KBM-7 (cell line): ENCODE measurements at places on chromosomes 5 and 9.

- no peak for DNase-seq
These were observed 265.3 kb downstream of the DOCK8 start for GRCh38 chr9:479971-480350.

DNA sequence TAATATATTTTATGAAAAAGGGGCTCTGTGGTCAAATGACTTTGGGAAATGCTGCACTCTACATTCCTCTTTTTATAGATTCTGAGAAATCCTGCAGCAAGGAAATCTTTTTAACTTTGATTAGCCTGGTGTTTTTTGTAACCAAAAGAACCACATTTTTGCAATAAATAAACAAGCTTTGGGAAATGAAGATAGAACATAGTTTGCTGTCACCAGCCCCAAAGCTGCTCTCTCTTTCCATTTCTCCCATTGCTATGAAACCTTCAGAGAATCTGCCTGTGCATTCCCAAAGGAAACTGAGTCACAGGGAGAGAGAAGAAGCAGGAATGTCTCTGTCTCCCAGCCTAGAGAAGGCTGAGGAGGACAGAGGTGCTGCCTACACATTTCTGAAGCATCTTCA is 59.0 kb downstream of the COL15A1 start:
- no peak for DNase-seq

DNA sequence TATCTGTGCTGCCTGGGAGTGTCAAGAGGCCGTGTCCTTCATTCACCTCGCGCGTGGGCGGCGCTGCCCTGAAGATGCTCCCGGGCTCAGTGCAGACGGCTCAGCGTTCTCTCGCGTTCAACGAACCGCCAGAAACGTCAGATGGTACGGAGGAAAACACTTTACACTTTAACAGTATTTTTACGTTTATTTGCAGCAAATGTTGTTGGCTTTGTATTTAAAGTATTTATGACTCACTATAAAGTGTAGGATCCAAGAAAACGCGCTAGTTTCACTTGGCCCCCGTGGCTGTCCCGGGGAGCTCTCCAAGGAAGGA is 544 bp upstream of the ERCC6L2 start:
- no peak for DNase-seq

DNA sequence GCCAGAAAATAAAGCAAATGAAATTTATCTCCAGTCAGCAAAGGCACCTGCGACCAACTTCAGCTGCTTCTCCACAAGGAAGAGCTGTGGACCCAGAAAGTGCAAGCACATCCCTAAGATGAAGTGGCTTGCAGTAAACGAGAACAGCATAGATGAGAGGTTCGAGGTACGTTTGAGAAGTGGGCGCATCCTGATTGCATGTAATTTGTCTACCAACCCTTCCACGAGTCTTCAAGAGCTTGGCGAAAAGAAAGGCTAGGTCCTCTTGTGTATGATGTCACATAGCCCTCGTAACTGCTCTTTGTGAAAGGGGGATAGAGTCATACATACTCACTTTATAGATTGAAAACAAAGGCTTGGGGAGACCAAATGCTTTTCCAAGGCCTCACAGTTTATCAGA is 6.0 kb upstream of the LCP2 start:
- no peak for DNase-seq

- DNase-seq, result peak; percentile 64
These were observed 543 bp downstream of the ST8SIA4 start for GRCh38 chr5:100902440-100903038.

- no peak for DNase-seq
These were observed 47.3 kb upstream of the TRMT10B start for GRCh38 chr9:37706290-37706689.

DNA sequence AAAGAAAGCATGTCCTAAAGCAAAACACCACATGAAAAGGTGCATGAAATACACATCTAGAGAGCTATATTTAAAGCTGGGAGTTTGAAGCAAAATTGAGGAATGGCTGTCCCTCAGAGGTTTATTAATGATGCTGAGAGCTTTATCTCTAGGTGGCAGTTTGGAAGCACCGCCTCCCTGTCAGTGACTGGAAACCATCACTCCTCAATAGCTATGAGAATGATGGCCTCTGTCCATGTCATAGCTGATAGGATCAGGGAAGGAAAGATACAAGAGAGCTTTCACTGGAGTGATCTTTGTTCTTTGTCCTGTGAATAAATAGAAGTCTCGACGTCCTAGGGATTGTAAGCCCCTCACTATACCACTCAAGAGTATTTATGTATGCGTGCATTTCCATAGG is 110.5 kb downstream of the NUDT12 start:
- DNase-seq, result no peak

- no peak for DNase-seq
These were observed 121.8 kb upstream of the SPIN1 start for GRCh38 chr9:88266416-88266815.

- no peak for DNase-seq
These were observed 29.4 kb downstream of the ABITRAM start for GRCh38 chr9:108963459-108964143.

- DNase-seq, result no peak
These were observed 37.4 kb upstream of the SLC44A1 start for GRCh38 chr9:105206821-105207699.

GRCh38 chr9:125886365-125886764 is 139.2 kb downstream of the PBX3 start:
- no peak for DNase-seq

DNA sequence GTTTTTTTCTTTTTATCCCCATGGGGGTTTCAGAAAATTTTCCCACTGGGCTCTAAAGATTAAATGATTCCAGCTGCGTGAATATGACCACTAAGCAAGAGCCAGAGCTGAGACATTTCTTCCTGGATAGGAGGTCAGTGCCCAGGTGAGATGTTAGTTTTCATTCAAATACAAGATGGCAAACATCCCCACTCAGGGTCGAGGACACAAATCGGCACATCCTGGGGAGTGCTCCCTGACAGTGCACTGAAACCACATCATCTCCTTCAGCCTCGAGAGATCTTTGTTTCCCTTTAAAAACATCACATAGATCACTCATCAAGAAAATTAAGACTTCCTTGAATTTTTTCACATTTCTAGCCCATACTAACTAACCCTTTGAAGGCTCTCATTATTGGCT is 273.2 kb upstream of the PANK3 start:
- no peak for DNase-seq

DNA sequence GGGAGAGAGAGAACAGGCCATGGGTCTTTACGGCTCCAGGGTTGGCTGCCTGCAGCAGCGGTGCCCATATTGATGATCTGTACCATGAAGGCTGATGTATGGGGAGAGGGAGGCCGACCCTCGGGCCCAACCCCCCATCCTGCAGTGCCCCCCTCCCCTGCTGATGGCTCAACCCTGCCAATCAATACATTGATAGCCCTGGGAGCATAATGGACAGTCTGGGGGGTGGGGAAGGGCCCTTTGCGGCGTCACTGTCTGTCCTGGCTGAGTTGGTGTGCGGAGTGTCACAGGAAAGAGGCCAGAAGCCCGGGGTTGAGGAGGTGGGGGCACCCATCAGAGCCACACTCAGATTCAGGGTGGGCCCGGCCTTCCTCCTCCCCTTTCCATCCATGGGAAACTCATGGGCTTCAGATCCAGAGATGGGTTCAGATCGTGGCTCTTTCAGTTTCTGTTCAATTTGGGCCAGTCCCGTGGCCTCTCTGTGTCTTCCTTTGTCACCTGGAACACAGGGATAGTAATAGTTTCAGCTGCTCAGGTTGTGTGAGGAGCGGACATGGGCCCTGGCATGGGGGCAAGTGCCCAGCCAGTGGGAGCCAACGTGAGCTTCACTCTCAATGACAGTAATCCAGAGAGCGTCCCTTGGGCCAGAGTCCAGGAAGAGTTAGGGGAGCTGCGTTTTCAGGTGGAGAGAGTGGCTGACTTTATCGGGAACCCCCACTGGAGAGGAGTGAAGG is 9.5 kb downstream of the FGF18 start:
- no peak for DNase-seq

- no peak for DNase-seq
These were observed 1.8 kb upstream of the WNT8A start for GRCh38 chr5:138082033-138082432.

- no peak for DNase-seq
These were observed 70.4 kb upstream of the PSD2 start for GRCh38 chr5:139725073-139725830.

DNA sequence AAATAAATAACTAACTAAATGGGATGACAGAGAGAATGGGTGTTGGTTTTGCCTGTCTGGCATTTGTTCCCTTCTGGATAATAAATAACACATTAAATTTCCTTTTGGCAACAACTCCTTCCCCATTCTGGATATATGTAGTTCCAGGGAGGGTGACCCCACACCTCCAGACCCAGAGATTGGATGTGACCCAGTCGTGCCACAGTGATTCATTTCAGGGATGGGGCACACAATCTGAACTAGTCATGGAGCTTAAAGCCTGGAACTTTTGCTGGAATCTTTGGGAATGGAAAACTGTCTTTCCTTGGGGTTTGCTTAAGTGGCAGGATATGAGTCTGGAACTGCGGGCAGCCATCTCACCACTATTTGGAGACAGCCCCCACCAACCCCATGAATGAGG is 11.3 kb downstream of the KLF9 start:
- DNase-seq, result no peak

DNA sequence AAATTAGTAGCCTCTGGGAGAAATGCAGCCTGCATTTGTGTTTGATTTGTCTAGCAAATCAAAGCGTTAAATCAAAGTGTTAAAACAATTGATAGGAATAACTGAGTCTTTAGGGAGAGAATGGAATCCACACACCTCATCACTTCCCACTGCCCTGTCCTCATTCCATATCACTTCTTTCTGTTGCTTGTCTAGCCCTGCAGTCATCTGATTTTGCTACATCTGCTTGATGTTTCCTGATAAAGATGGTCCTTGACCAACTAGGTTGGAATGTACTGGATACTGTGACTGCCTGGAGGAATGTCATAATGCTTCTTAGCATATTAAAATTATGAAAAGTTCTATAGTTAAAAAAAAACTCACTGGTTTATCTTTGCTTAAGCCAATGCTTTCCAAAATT is 119.9 kb downstream of the DOCK2 start:
- DNase-seq, result no peak

DNA sequence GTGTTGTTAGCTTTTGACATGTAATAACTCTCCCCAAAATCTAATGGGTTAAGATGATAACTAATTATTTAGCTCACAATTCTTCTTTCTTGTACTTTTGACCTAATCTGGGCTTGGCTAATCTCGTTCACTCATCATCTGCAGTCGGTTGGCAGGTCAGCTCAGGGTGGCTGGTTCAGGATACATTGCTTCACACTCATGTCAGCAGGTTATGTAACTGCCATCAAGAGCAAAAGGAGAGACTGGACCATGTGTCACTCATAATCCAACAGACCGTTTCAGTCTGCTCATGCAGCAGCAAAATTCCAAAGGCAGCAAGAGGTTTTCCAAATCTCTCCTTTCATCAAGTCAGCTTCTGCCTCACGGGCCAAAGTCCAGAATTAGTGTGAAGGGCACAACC is 998.4 kb upstream of the CTNND2 start:
- no peak for DNase-seq

- no peak for DNase-seq
These were observed 1185.7 kb upstream of the C9orf72 start for GRCh38 chr9:28758971-28759370.

DNA sequence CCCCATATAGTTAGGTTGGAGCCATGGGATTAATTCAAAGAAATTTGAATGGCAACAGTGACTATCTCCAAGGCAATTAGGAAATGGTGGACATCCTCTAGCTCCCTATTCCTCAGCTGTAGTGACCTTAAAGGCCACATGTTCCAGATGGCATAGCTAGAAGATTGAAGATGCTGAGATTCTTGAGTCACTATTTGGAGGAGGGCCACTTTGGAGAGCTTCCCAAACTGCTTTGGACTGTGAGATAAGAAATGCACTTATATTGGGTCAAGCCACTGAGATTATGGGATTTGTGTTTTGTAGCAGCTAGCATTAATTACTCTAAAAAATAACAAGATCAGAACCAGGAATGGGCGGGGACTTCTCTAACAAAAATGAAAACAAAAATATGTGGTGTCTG is 636.2 kb upstream of the CCNG1 start:
- DNase-seq, result no peak

GRCh38 chr9:129554649-129555048 is 66.3 kb downstream of the C9orf50 start:
- no peak for DNase-seq

- DNase-seq, result no peak
These were observed 238.5 kb downstream of the KDM4C start for GRCh38 chr9:6996061-6996854.

DNA sequence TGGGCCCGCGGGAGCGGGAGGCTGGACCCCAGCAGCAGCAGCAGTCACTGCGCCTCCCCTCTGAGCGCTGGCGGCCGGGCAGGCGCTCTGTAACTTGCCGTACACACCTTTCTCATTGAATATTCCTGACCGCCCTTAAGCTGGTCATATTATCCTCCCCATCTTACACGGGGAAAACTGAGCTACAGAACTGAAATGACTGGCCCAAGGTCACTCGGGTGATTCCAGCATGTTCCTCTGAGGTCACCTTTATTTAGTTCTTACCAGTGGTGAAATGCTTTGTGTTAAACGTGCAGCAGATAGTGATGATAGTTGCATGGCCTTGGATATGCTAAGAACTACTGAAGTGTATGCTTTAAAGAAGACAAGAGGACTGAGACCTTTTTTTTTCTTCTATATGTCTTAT is 607 bp downstream of the UQCRQ start:
- no peak for DNase-seq

GRCh38 chr5:142152384-142152732 is 43.8 kb downstream of the NDFIP1 start:
- no peak for DNase-seq

DNA sequence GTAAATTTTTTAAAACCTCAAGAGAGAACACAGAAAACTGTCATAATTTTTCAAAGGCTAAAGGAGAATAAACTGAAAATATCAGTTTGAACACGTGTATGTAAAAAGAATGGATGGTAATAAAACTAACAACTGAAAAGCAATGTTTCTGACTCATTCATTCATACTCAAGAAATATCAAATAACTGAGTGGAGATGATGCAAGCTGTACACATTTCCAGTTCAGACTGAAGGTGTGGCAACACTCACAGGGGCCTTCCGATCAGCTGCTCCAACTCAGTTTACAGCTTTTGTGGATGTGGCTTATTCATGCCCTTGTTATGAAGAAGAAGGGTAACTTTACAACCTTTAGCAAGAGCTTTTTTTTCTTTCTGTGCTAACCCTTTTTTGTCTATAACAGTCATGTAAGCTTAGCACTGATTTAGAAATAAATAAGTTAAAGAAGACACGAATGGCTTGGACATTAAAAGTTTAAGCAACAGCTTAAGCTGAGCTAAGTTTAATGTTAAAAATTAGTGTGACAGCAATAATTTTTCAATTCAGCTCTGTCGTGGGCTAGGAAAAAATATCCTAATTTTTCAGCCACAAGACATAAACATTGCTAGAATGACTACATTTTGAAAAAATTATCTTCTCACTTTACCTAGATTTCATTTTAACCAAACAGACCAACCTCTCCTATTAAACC is 453.5 kb downstream of the RAB3C start:
- DNase-seq, result peak; percentile 53

- peak; percentile 26 for DNase-seq
These were observed 126.2 kb upstream of the PLCXD3 start for GRCh38 chr5:41636605-41637004.

- no peak for DNase-seq
These were observed 65.2 kb downstream of the LRRC70 start for GRCh38 chr5:62643556-62644451.

GRCh38 chr5:10365782-10366181 is 12.3 kb downstream of the MARCHF6 start:
- DNase-seq, result no peak

- DNase-seq, result no peak
These were observed 15.8 kb downstream of the AFF4 start for GRCh38 chr5:132947671-132948070.

- no peak for DNase-seq
These were observed 28.8 kb upstream of the PANK3 start for GRCh38 chr5:168607946-168608345.

- DNase-seq, result no peak
These were observed 38.0 kb downstream of the ADAMTS16 start for GRCh38 chr5:5178136-5178535.
